ENCODE measurements at places on chromosomes 2 and 18.

GRCh38 chr2:236728916-236729670 is 159.5 kb downstream of the ACKR3 start:
- DNase-seq: no peak

DNA sequence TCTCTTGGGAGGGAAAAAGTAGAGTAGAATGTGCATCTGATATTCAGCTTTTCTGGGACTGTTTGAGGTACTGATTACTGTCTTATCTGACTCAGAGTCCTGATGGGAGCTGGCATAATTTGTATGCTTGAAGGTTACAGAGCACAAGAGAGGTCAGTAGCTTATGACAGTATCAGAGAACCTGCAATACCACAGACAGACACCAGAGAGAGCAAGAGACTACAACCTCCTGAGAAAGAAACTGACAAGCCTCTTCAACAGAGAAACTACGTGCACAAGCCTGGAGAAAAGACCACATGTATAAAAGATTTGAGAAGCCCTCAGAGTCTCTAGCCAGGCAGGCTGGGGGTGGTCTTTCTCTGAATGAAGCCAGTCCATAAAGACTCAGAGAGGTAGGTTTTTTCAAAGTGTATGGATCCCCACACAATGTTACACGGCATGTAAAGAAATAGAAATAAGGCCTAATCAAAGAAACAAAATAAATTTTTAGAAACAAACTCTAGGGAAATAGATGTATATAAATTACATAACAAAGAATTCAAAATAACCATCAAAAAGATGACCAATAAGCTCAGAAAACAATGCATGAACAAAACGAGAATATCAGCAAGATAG is 568.3 kb downstream of the LRRTM4 start:
- DNase-seq: peak; percentile 7

GRCh38 chr2:210713122-210713521 is 156.7 kb downstream of the CPS1 start:
- DNase-seq: no peak

GRCh38 chr2:70083344-70084156 is 3.7 kb upstream of the PCBP1 start:
- peak; percentile 94 for DNase-seq

- peak; percentile 78 for DNase-seq
Measured at GRCh38 chr2:152657043-152657442, 60.2 kb downstream of the PRPF40A start.

DNA sequence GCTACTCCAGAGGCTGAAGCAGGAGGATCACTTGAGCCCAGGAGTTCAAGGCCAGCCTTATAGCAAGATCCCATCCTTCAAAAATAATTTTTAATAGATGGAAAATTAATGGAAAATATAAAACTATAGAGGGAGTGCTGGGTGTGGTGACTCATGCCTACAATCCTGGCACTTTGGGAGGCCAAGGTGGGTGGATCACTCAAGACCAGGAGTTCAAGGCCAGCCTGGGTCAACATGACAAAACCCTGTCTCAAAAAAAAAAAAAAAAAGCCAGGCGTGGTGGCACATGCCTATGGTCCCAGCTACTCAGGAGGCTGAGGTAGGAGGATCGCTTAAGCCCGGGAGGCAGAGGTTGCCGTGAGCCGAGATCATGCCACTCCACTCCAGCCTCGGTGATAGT is 48.0 kb downstream of the AP1S3 start:
- DNase-seq: no peak

- DNase-seq: no peak
Measured at GRCh38 chr2:109102588-109103233, 26.3 kb upstream of the SH3RF3 start.

GRCh38 chr2:144645083-144645778 is 125.3 kb upstream of the ZEB2 start:
- DNase-seq: no peak

DNA sequence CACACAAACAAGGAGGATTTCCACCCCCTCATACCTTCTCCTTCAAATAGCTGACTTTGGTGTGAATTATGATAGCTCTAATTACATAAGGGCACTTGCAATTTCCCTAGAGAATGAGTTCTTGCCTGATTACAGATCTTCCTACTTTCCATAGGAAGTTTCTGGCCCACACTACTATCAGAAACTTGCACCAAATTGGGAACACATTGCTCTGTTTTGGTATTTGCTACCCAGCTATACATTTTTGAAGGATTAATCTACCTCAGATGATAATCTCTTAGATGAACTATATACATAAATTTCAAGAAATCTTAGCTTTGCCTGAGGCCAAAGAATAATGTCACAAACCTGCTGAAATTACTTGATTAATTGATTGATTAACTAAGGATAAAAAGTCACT is 4.9 kb downstream of the DCC start:
- no peak for DNase-seq

DNA sequence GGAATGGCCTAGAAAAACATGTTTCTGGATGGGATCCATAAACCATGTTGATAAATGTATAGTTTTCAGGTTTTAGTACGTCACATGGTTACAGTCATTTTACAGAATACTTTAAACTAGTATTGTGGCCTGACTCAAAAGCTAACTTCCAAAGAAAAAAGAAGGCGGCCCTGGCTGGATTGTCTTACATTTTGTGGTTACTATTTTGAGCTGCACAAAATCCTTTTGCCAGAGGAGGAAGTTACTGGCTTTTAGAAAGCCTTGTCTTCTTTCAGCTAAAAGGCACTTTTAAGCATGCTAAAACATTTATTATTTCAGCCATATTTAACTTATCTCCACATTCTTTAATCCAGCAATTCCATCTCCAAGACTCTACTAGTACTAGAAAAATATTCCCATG is 227.9 kb downstream of the CDH2 start:
- DNase-seq: no peak

DNA sequence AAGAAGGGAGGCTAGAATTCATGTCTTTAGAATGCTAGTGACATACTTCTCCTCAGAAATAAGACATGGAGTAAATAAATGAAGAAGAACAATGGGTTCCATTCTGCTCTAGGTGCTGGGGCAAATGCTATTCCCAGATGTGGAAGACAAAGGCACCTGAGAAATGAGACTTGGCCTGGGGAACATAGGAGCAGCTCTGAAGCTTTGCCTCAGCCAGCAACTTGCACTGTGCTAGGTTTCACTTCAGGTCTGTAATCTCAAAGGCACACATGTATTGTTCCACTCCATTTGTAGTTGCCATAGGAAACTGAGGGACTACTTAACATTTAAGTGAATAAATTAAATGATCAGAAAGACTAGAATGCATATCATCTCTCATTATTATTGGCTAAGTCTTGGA is 538.9 kb upstream of the REG3G start:
- DNase-seq: no peak

DNA sequence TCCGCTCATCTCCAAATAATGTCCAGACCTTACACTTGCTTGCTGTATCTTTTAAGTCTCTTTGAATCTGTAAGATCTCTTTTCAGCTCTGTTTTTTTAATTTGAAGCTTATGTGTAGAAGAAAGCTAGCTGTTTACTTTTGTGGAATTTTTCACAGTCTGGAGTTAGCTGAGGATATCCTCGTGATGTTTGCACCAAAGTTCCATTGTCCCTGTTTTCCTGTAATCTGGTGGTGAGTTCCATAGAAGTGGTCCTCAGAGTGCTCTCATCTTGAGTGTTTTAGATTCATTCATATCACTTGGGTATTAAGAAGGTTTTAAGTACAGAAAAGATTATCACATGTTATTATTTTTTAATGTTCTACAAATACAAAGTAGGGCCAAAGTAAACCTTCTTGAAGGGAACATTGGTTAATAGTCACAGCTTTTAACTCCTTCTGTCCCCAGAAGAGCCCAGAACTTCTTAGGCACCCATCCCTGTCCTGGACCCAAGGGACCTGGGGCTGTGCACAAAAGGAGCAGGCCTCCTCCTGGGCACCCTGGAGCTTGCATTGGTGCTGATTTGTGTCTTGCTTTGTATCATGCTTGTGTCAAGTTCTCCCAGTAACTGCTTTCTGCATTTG is 15.0 kb downstream of the MLPH start:
- no peak for DNase-seq

DNA sequence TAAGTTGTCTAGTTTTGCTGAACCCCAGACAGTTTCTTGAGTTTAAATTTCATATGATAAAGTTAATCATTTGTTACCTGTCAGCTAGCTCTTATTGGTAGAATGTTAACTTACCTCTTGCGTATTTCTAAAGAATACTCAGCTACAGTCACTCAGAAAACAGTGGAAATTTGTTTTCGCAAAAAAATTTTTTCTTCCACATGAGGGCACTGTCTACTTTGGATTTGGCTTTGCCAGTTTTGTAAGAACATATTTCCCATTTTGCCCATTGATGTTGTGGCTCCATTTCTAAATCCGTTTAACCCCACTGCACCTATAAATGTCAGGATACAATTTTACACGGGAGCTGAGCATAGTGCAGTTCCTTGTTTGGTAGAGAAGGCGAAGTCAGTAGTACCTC is 19.1 kb upstream of the GCFC2 start:
- DNase-seq: no peak

DNA sequence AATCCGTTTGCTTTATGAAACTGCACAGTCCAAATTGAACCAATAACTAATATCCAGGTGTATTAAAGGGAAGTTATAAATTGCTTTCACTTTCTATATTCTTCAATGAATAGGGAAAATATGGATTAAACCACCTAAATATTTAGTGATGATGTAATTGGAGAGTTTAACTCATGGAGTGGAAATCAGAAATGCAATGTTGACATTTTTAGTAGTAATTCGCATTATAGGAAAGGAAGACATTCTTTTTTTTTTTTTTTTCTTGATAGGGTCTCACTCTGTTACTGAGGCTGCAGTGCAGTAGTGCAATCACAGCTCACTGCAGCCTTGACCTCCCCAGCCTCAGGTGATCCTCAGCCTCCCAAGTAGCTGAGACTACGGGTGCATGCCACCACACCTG is 321.9 kb downstream of the RNF144A start:
- DNase-seq: no peak

DNA sequence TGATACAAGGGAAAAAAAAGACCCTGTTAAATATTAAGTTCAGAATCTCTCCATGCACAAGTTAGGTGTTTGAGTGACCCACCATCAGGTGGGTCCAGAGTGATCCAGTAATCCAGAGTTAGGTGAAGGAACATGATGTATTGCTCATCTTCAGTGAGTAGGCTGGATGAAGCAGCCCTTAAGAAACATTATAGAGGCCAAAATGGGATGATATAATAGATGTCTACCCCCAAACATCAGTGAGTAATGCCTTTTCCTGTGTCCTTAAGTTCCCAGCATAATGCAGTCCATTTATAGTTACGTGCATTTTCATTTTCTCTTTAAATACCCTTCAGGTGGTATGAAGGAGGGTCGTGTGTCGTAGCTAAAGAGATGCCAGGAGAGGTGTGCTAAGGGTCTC is 89.6 kb downstream of the MAP4K4 start:
- DNase-seq: no peak

GRCh38 chr2:105873281-105873680 is 128.6 kb downstream of the NCK2 start:
- no peak for DNase-seq

DNA sequence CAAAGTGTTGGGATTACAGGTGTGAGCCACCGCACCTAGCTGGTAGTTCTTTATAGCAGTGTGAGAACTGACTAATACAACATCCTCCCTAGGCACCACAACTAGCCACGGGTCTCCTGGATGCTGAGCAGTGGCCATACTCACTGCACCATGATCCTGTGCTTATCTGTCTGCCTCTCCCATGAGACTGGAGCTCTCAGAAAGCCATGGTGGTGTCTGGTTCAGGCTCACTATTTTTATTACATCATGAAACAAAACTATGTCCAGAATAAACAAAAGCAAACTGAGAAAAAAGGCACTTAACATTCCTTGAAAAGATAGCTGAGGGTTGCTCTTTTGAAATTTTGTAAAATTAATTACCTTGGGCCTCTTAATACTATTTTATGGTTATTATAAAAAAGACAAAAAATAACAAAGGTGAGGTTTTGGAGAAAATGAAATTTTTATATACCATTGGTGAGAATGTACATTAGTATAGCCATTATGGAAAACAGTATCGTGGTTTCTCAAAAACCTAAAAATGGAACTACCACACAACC is 90.7 kb upstream of the TFCP2L1 start:
- DNase-seq: no peak

DNA sequence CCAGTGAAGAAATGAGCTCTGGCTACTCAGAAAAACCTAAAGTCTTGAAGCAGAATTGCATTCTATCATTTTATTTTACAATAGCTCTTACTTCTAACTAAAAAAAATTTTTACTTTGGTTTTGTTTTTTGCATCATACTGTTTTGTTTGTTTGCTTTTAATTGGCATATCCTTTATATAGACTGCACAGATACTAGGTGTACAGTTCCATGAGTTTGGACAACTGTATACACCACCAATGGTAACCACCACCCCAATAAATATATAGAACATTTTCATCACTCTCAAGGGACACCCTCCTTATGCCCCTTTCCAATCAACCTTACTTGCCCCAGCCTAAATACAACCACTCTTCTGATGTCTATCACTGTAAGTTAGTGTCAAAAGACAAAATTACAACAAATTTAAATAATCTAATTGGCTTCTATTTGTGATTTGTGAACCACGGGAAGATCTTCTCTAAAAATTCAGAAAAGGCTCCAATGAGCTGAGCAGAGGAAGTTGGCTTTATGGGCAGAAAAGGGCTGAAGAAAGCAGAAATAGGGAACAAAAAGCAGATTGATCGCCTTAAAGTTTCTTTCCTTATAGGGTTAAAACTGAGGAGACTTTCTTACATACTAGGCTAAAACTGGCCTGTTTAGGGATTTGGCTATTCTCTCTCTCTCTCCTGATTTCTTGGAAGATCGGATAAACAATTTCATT is 22.2 kb upstream of the SOS1 start:
- no peak for DNase-seq

DNA sequence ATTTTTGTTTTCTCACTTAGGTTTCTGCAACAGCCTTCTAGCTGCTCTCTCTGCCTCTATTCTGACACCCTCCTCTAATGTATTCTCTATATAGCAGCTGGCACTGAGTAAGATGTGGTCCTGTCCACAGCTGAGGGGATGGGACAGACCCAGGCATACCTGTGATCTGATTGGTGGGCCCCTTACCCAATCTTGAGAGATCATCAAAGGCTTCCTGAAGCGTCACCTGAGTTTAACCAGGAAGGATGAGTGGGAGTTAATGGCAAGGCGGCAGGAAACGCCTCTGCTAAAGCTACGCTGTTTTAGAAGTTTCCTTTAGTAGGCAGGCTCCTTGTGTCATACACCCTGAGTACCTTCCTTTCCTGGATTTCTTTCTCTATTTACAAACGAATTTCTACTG is 5.7 kb upstream of the TET3 start:
- DNase-seq: no peak

DNA sequence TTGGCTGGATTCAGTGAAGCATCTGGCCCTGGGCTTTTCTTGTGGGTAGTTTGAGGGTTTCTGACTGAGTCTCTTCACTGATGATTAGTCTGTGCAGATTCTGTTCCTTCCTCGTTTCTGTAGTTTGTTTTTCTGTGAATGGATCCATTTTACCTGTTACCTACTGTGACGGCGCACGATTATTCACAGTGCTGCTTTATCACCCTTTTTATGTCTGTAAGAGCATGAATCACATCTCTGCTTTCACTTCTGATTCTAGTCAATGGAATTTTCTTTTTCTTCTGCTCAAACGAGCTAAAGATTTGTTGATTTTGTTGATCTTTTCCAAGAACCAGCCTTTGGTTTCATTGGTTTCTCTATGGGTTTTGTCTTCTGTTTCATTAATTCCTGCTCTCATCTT is 60.8 kb downstream of the SLC66A2 start:
- DNase-seq: no peak
